ENCODE measurements at places on chromosomes 11 and 22. TPM values are rescaled to one million over a fixed set of nuclear protein-coding genes. Genes with fewer than 3 reads are reported as not detected.

DNA sequence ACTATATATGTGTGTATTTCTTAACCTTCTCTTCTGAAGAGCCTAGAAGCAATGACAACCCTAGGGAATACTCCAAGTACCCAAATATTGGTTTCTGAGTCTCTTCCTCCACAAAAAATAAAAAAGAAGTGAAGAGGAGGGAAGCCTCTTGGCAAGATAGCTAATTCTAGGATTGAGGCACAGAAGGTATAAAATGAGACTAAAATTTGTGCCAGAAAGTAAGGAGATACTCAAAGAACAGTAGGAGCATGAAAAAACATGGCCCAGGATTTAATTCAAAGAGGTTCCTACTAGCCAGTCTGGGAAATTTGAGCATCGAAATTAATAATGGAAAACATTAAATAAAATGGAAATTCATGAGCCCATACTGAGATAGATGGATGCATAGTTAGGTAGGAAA is 112.1 kb downstream of the PAX6 start:
- no peak for DNase-seq

GRCh38 chr11:63670096-63670432 is 1.1 kb downstream of the ATL3 start:
- DNase-seq: no peak

The OR10D3 gene
- not detected for total RNA-seq

The CBY1 gene
- 14.1 TPM for total RNA-seq

The CECR2 gene
- total RNA-seq: 0.12 TPM

Data from RPMI7951 (cell line).